ENCODE measurements at places on chromosomes 1 and 21.

GRCh38 chr1:90879281-90879680 is 142.6 kb downstream of the ZNF644 start:
- DNase-seq: no peak

DNA sequence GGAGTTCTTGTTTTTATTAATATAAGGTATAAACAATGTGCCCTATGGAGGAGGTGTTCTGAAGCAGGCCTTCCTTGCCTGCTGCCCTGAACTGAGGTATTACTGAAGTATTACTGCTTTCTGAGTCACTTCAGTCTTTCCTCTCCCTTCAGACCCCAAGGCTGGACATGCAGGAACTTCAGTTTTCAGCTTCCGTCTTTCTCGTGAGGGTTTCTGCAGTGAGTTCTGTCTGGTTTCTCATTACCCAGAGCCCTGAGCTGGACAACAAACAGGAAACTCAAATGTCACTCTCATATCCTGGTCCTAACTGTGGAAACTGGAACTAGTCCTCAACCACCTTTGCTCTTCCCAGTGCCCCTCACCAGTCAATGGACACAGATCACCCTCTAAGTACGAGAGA is 46.8 kb downstream of the ELAVL4 start:
- DNase-seq: no peak

DNA sequence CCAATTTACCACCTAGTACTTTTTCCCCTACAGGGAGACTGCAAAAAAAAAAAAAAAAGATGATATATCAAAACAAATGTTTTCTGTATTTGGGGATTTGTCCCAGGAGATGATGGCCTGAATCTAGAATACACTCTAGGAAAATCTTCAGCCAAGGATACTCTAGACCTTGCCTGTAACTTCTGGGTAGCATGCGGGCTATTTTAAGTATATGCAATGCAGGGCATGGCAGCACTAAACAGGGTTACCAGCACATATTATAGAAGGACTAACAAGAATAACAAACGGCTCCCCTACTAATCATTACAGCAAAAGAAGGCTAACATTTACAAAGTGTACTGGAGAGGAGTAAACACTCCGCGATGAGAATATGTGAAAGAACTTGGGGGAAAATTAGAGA is 109.6 kb downstream of the GPATCH2 start:
- no peak for DNase-seq

DNA sequence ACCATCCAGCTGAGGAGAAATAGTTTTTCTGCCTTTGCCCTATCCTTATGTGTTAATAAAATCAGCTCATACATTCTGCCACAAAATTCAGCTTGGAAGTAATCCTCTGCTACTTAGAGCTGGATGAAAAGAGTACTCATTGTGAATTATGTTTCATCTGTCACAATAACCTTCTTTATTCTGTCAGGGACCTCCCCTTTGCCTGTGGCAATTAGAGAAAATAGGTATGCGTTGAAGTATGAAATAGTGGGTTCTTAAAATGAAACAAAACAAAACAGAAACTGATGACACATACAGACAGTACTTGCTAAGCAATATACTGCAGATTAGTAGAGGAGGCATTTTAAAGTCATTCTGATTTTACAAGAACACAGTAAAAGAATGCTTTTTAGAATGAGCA is 578.5 kb downstream of the USP25 start:
- DNase-seq: no peak
